ENCODE measurements at places on chromosomes 4 and X.

DNA sequence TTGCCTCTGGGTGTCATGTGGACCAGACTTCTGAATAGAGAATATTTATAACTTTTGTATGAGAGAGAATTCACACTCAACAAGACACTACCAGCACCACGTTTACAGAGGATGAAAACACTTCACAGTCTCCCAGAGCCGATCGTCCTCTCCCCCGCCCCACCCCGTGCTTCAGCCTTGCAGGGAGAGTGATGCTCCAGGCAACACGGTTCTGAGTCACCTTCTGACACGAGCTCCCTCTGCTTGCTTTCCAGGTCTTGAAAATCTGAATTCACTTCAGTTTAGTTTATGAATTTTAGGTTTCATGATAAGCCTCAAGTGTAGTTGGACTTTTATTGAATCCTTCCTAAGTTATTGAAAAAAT lies 59.8 kb downstream of the CPLX1 start:
- no peak for DNase-seq

DNA sequence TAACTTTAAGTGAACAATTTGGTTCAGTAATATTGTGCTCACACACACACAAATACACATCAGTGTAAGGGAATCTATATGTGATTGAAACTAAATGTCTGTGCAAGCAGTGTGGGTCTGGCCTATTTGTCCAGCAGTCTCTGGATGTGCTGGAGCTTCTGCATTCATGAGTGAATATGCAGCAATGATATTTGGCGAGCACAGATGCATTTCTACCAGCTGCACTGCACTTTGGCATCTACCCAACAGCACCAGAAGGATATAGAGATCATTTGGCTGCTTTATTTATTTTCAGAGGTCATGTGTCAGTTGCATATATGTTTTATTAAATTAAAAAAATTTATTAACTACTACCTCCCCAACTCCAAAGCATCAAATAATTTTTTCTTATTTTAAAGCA lies 613.4 kb upstream of the NR3C2 start:
- DNase-seq = no peak

GRCh38 chrX:118698516-118699170 lies 28.8 kb upstream of the IL13RA1 start:
- no peak for DNase-seq

- DNase-seq = no peak
Observed at GRCh38 chr4:123352240-123352945, 44.2 kb upstream of the SPRY1 start.

- no peak for DNase-seq
Observed at GRCh38 chrX:1011691-1012283, 200.7 kb downstream of the CRLF2 start.

DNA sequence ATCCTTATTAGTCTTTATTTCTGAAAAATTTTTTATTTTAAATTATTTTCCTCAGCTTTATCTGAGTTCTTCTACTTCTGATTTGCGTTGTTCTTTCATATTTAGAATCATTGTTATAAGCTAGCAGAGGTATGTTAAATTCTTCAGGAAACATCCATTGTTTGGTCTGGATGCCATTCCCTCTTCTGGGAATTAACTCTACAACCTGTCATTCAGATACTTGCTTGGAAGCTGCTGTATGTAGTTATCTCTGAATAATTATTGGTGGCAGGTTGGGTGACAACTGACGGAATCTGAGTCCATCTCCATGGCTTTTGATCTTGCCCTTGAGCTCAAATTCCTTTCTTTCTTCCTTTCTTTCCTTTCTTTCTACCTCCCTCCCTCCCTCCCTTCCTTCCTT lies 61.9 kb downstream of the DDIT4L start:
- no peak for DNase-seq

DNA sequence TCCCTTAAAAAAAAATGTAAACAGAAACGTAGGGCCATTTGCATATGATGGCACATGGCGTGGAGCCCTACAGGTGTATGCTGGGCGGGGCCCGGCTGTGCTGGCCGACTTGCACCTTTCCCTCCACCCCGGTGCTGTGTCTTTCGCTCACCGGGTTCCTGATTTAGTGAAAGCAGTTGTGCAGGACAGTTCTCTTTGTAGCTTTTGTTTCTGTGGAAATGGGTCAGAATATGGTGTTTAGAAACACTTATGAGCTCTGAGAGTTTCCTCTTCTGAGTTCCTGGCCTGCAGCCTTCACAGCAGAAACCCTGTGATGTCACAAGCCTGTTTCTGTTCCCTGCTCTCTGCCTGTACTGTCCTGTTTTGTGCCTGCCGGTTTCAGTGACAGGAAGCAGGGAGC lies 22.5 kb upstream of the MSANTD1 start:
- DNase-seq = no peak

- DNase-seq = no peak
Observed at GRCh38 chrX:25640276-25640675, 497.9 kb upstream of the MAGEB18 start.

DNA sequence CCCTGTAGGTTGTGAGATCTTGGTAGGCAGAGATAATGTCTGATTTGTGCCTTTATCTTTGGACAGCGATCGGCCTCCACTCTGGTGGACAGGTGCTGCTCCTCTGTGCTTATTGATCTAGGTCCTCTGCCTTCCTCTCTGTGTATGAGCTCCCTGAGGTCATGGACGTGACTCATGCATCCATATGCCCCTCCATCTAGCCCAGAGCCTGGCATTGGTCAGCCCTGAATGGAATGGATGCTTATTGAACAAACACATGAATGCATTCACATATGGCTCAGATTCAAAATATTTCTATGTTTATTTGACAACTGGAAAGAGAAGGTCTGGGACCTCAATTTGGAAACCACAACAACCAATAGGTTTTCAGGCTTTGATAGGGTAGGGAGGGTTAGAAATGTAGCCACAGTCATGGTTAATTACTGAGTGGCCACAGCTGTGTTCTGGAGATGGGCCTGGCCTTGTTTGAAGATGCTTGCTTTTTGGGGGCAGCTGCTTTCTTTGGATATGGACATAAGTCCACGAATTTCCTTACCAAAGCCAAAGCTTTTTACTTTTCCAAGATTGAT lies 76.2 kb downstream of the SEL1L3 start:
- no peak for DNase-seq

DNA sequence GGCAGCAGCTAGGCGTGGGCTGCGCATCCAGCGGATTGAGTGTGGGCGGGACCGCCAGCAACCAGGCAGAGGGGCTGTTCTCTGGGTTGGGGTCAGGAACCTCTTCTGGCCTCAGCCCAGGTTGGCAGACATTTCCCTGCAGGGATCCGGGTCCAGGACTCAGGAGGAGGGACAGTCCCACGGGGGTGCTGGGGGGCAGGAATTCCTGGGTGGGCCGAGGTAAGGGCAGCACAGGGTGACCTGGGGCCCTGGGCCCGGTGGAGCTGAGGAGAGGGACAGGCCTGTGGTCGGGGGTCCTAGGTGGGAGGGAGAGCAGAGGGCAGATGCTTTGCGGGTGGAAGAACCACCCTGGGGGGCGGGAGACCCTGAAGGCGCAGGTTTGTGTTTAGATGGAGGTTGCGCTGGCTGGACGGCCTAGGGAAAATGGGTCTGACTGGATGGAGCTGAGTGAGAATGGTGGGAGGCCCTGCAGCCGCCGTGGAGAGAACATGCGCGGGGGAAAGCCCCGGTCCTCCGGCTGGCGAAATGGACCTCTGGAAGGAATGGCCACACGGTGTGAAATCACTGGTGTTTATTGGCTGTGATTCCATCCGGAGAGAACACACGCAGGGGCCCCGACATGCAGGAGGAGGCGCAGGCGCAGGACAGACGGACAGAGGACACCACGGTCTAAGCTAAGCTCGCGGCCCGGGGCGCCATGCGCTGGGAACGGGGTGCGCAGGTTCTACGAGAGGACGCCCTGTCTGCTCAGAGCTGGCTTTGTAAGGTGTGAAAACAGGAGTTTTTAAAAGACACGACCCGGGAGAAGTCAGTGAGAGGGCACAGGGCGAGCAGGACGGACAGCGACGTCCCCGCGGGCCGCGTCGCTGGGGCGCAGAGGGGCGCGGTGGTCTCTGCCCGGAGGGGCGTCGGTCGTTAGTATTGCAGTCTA lies 41.3 kb downstream of the CPLX1 start:
- DNase-seq = no peak

DNA sequence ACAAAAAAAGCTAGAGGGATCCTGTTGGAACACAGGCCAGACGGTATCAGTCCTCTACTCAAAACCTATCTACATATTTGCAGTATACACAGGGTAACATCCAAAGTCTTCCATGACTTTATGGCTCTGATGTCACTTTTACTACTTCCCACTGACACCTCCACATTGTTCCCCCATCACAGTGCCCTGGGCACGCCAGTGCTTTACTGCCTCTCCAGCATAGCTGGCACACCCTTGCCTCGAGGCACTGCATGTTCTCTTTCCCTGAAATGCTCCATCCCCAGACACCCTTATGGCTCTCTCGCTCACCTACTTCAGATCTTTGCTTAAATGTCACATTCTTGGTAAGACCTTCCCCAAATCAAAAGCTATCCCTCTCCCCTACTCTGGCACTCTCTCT lies 6.3 kb upstream of the ATP10D start:
- no peak for DNase-seq

DNA sequence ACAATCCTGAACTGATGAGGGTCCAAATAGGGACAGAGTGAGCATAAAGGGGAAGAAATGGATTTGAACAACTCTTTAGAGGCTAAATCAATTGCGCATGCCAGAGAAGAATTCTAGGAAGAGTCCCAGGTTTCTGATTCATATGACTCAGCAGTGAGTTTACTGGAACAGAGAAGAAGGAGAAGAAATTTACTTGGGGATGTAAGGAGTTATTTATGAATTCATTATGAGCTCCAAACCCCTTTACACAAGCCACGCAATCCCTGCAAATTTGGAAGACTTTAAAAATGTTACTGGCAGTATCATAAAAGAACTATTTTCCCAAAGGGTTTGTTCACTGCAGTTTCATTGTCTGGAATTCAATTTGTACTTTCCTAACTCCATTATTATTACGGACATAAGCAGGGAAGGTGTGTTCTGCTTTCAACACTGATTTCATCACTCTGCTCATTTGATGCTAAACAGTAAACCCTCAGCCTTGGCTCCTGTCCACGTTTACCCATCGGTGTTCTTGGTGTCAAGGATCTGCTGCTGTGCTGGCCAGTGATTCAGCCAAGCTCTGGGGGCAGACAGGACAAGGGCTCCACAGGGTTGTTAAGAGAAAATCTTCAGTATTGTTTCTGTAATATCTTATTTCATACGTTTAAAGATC lies 273.7 kb downstream of the HNRNPD start:
- no peak for DNase-seq

GRCh38 chr4:120824946-120825345 lies 97.6 kb downstream of the PRDM5 start:
- no peak for DNase-seq

- no peak for DNase-seq
Observed at GRCh38 chr4:112589206-112589605, 47.5 kb downstream of the ZGRF1 start.

GRCh38 chr4:100168521-100168920 lies 21.7 kb downstream of the DDIT4L start:
- no peak for DNase-seq

DNA sequence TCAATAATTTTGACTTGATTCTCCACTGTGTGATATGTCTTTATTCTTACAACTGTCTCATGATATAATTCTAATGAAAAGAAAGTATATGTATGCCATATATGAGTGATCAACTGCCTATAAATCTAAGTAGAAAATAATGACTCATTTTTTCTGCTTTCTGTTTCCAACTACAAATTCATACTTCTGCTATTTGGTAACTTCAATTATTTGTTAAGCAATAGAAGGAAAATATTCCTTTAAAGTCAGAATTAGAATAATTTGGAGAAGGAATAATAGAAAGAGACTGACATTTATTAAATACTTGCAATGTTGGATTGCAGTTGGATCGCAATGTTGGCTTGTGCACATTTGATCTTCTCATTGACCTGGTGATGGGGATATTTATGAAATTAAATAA lies 204.2 kb upstream of the PACRGL start:
- no peak for DNase-seq

DNA sequence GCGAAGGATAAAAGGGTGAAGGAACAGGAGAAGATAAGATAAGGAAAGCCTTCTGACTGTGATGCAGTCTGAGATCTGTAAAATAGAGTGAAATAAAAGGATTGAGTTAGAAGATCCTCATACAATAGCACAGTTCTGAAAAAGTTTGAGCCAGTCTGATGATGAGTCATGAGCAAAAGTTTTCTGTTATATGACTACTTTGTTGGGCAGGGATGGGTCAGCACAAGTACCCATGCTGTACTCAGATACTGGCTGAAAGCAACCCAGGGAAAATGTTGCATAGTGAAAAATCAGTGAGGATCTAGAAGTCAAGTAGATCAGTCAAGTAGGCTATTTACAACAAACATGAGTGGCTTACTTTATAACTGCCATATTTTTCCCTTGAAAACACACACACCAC lies 253.5 kb downstream of the PCDH10 start:
- DNase-seq = no peak

DNA sequence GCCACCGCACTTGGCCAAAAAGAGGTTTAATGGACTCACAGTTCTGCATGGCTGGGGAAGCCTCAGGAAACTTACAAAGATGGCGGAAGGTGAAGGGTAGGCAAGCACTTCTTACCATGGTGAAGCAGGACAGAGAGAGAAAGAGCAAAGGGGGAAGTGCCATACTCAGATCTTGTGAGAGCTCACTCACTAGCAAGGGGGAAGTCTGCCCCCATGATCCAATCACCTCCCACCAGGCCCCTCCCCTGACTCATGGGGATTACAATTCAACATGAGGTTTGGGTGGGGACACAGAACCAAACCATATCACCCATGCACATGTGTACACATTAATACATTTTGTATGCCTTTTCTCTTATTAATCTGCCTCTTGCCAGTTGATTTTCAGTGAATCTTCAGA lies 77.2 kb upstream of the HSD17B10 start:
- DNase-seq = no peak

- DNase-seq = no peak
Observed at GRCh38 chr4:177532358-177532757, 90.1 kb upstream of the AGA start.

DNA sequence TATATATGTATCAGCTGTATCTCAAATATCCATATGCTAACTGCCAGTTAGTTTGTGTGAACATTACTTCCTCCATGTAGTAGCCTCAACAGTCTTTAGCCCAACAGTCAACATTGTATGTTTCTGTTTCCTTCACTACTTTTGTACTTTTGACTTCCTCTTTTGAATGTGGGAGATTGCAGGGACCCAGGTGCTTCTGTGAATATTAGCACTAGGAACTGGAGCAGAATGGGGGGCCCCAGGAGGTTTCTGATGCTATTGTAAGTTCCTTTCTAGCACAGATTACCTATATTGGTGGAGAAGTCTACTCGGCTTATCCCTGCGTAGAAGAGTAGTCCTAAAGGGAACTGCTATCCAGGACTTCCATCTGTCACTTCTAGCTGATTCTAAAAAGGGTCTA lies 2.3 kb downstream of the PLAC8 start:
- DNase-seq = no peak

All from NCI-H345 (cell line).